GM13977 (cell line): ENCODE measurements at places on chromosomes 4 and X.

DNA sequence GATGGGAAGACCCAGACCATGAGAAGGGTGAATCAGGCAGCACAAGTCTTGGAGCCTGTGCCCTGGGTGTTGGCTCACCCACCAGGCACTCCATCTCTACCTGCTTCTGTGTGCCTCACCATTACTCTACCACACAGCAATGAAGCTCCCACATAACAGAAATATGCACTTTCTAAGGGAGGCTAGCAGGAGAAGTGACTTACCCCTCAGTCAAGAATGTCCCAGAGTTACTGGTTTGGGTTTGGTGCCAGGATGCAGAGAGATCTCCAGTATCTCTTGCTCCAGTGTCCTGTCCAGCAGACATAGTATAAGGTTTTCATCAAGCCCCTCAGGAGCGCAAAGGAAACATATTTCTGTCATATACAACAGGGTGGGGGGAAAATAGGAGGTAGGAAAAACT lies 11.3 kb upstream of the RAB40A start:
- DNase-seq, result no peak

GRCh38 chr4:140673729-140674128 lies 82.5 kb downstream of the TBC1D9 start:
- no peak for DNase-seq

DNA sequence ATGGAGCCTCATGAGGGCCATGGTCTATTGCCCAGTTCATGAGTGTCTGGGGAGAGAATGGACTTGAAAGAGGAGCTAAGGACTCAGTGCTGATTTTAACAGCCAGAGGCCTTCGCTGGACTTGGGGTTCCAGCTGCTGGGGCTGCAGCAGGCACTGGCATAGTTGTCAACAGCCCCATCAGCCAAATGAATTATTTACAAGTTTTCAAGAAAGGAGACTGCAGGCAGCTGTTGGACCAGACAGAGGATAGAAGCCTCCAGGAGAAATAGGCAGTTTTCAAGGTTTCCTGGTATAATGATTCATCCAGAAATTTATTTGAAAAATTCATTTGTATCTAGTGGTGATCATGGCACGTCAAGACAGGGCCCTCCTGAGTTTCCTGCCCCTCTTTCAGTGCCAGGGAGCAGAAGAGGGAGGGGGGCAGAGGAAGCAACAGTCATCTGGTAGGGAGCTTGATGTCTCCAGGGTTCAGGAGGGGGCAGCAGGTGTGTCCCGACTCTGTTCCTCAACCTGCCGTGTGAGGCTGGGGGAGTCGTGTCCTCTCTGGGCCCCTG lies 63.1 kb upstream of the GPR78 start:
- no peak for DNase-seq

GRCh38 chrX:22037225-22037624 lies 5.1 kb downstream of the PHEX start:
- DNase-seq, result no peak

DNA sequence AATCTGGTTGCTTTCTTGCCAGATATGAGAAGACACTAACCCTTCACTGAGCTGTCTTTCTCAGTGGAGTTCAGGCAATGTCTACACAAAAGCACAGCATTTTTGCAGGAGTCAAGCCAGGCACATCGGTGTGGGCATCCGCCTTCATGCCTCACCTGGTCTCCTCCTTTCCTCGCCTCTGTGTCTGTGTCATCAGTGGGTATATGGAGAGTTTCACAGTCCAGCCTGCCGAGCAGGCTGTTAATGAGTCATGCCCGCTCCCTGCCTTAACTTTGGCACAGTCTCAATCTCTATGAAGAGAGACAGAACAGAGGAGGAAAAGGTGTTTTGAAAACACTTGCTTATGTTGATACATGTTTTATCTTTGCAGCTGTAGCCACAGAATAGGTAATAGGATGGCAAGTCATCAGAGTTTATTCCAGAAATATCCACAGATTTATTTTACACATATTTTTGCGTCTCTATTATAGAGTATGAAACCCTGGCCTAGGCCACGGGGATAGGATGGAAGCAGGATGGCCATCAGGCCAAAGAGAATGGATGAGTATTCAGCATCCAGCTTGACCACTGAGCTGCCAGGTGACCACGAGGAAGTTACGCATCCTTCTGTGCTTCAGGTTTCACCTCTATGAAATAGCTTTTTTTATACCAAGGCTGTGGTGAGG lies 32.8 kb upstream of the MAML3 start:
- no peak for DNase-seq
